CD8-positive, alpha-beta memory T cell (primary cell): ENCODE measurements at places on chromosomes 2 and 18. TPM values are rescaled to one million over a fixed set of nuclear protein-coding genes. Genes with fewer than 3 reads are reported as not detected.

- DNase-seq = no peak
Measured at GRCh38 chr18:33745871-33746545, 168.0 kb downstream of the ASXL3 start.

- no peak for DNase-seq
Measured at GRCh38 chr18:13608791-13609532, 117.4 kb downstream of the FAM210A start.

DNA sequence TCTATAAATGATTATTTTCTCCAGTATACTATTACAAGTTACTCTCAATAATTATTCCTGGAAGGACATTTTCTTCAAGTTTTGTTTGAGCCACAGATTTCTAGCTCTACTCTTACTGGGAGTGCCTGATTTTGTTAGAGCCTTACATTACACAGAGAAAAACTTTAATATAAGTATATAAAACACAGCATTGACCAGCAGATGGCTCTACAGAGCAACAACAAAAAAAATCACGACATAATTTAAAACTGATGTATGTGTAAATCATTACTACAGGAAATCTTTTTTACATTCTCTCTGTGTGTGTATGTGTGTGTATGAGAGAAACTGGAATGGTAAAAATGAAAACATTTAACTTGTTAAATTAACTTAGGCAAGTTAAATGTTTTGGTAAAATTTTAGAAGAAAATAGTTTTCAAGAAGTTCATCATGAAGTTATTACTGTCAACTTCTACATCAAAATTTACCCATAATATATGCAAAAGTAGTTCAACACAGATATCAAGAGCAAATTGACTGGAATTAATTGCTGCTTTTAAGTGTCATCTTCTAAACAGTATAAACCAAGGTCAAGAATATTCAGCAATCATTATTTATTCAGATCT is 103.3 kb downstream of the MDH1 start:
- DNase-seq = peak; percentile 24

DNA sequence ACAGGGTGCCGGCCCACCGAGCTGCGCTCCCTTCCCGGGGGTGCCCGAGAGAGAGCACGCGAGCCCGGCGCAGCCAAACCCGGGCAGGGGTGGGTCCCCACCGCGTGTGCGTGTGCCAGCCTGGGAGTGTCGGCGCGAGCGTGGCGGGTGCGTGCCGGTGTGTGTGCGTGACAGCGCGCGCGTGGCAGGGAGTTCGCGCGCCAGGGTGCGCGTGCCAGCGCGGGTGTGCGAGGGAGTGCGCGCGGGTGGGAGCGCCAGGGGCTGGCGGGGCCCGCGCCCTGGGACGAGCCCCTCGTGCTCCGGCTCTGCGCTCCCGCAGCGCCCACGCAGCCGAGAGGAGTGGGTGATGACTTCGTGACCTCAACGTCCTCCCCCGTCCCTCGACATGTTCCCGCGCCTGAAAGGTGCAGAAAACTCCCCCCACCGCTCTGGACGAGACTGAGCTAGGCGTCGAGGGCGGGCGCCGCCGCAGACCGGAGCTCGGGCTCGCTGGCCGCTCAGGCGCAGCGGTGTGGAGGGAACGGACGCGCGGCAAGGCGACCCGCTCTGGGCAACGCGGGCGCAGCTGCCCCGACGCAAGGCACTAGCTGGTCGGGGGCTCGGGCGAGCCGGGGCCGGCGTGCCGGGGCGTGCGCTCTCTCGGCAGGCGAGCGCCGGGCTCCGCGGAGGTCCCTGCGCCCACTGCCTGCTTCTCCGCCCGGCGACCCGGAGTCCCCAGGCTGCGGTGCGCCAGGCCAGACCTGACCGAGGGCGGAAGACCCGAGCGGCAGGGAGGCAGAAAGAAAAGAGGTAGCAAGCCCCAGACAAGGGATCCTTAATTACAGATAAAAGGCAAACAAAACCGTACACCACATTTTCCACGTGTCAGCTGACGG is 582.8 kb downstream of the ZEB2 start:
- no peak for DNase-seq

DNA sequence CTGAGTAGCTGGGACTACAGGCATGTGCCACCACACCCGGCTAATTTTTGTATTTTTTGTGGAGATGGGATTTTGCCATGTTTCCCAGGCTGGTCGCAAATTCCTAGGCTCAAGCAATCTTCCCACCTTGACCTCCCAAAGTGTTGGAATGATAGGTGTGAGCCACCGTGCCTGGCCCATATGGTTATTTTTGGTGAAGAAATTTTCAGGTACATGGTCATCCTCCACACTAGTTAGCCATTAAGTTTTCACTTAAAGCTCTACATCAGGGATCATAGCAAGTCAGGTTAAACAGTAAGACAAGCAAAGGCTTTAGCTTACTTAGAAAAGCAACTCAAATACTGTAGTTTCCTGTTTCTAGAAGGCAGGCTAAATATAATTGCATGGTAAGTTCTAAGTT is 104.3 kb upstream of the GRB14 start:
- no peak for DNase-seq

GRCh38 chr18:41618147-41618546 is 336.9 kb upstream of the PIK3C3 start:
- no peak for DNase-seq

- peak; percentile 87 for DNase-seq
Measured at GRCh38 chr2:46296840-46297545, at the start of gene EPAS1. TSS of gene EPAS1 (plus strand) at chr2:46297407. CDS start at chr2:46297912, 505 bp downstream.

- DNase-seq = no peak
Measured at GRCh38 chr18:38993342-38993741, 1427.7 kb upstream of the CELF4 start.

- no peak for DNase-seq
Measured at GRCh38 chr18:61782545-61782944, 110.3 kb downstream of the RNF152 start.

DNA sequence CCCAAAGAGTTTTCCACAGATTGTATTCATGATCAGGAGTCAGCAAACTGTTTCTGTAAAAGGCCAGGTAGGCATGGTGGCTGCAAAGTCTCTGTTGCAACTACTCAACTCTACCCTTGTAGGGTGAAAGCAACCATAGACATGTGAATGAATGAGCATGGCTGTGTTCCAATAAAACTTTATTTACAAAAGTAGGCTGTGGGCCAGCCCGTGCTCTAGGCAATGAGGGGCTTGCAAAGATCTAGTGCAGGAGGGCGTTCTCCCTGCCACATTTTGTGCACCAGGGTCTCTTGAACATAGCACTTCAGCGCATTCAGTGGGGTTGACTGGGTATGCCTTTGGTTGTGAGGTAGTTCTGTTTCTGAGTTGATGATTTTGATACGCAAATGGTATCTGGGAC is 85.8 kb downstream of the ST6GAL2 start:
- no peak for DNase-seq

The LCT gene
- total RNA-seq = 0.29 TPM

The TUBA4B gene
- not detected for total RNA-seq

The LAMA1 gene
- total RNA-seq = not detected

The OR6B2 gene
- not detected for total RNA-seq
